ENCODE measurements at places on chromosomes 16 and 17. TPM values are rescaled to one million over a fixed set of nuclear protein-coding genes. Genes with fewer than 3 reads are reported as not detected.

The SDK2 gene
- 0.84 TPM for total RNA-seq

The CRYBA1 gene
- not detected for total RNA-seq

The MYOCD gene
- total RNA-seq = 4.5 TPM

The HBA2 gene
- total RNA-seq = 248 TPM

The TEX19 gene
- total RNA-seq = not detected

The IL21R gene
- 0.22 TPM for total RNA-seq

All from mesenteric fat pad (tissue), 1 donor.